Skin of body (tissue), 3 donors: ENCODE measurements at places on chromosomes 2 and 18. TPM values are rescaled to one million over a fixed set of nuclear protein-coding genes. Genes with fewer than 3 reads are reported as not detected.

ATL2 gene
- 149 TPM for total RNA-seq

COQ10B gene
- 21.5 TPM for total RNA-seq

ELMOD3 gene
- 19.0 TPM for total RNA-seq

HOXD4 gene
- total RNA-seq: 5.4 TPM

DNAH6 gene
- total RNA-seq: 0.30 TPM

DNER gene
- total RNA-seq: 3.3 TPM

VAMP8 gene
- 32.4 TPM for total RNA-seq

STK16 gene
- 8.2 TPM for total RNA-seq

DYNC2LI1 gene
- total RNA-seq: 32.4 TPM

ANKRD29 gene
- total RNA-seq: 6.1 TPM

ALPP gene
- total RNA-seq: not detected

CD8A gene
- total RNA-seq: not detected

GPR39 gene
- total RNA-seq: 0.20 TPM

C2orf66 gene
- total RNA-seq: 0.69 TPM

ERMN gene
- total RNA-seq: 0.10 TPM

CHRNG gene
- total RNA-seq: 1.6 TPM

MARS2 gene
- total RNA-seq: 4.9 TPM

VIT gene
- total RNA-seq: 7.4 TPM

CRYGD gene
- not detected for total RNA-seq

CROCC2 gene
- 0.30 TPM for total RNA-seq

CXCR4 gene
- total RNA-seq: 51.5 TPM

FNDC4 gene
- 10.6 TPM for total RNA-seq

NCKAP5 gene
- total RNA-seq: 33.3 TPM

CFAP53 gene
- 0.30 TPM for total RNA-seq

IL1R2 gene
- total RNA-seq: 15.6 TPM

CD226 gene
- total RNA-seq: 1.4 TPM

MGAT4A gene
- 8.5 TPM for total RNA-seq

IL1R1 gene
- 20.3 TPM for total RNA-seq

TCF23 gene
- 0.20 TPM for total RNA-seq

MYCN gene
- 15.6 TPM for total RNA-seq

CDH7 gene
- total RNA-seq: 0.79 TPM

CTIF gene
- 19.5 TPM for total RNA-seq

HJURP gene
- total RNA-seq: 6.6 TPM

NLRC4 gene
- 2.3 TPM for total RNA-seq

SLC14A1 gene
- total RNA-seq: 11.9 TPM

CNDP1 gene
- total RNA-seq: 0.10 TPM

CHN1 gene
- 18.3 TPM for total RNA-seq

HRH4 gene
- 0.30 TPM for total RNA-seq

MYL12B gene
- total RNA-seq: 197 TPM

NOL4 gene
- 1.3 TPM for total RNA-seq

TBR1 gene
- 0.30 TPM for total RNA-seq

SIGLEC15 gene
- total RNA-seq: not detected

ATP6V1B1 gene
- total RNA-seq: 2.3 TPM

ARHGEF4 gene
- total RNA-seq: 19.9 TPM

ICOS gene
- 0.49 TPM for total RNA-seq
